ENCODE measurements at places on chromosomes 16 and 17.

DNA sequence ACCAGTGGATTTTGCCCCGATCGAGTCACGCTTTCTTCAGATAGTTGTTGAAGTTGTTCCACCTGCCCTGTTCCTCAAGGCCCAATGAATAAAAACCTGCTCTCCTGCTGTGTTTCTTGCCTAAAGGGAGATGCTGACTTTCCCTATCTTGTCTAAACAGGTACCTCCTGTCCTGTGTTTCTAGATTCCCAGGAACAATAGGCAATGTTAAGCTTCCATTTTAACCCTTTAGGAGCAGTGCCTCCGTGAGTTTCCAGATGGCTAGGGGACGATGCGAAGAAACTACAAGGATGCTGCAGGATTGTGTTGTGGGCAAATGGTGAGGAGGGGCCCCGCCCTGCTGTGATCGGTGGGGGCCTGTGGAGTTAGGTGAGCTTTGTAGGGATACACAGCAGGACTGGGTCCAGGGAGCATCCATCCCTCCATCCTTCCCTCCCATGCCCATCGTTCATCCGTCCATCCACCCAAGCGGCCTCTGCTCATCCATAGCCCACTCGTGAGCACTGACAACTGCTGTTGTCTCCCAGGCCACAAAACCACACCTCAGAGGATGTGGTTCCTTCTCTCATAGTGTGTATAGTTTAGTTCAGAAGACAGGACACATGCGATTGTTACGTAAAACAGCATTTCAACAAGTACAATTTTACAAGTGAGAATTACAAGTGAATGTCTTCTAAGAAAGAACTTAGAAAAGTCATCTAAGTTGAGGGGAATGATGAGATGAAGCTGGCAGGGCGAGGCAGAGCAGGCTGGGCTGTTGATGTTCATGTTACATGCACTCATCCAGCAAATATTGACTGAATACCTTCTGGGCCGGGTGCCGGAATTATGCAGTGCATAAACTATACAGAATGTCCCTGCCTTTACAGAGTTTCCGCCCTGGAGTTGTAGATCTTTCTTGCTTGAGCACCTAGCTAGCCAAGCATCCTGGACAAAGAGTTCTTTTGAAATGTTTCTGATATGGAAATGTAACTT lies 5.2 kb downstream of the ARSG start:
- DNase-seq, result no peak

- no peak for DNase-seq
Measured at GRCh38 chr16:79429381-79430190, 171.0 kb downstream of the MAF start.

DNA sequence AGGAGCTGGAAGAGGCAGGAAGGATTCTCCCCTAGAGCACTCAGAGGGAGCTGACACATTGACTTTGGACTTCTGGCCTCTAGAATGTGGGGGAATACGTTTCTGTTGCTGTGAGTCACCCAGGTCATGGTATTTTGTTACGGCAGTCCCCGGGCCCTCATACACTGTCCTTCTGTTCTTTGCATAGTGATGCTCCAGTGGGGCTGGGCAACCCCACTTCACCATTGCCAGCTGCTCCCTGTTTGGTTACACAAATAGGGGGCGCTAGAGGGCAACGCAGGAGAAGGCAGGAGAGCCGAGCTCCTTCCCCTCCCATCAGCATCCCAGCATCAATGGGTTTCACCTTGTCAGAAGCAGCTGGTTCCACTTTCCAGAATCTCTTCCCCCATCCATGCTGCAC lies 257.7 kb upstream of the FOXF1 start:
- no peak for DNase-seq

DNA sequence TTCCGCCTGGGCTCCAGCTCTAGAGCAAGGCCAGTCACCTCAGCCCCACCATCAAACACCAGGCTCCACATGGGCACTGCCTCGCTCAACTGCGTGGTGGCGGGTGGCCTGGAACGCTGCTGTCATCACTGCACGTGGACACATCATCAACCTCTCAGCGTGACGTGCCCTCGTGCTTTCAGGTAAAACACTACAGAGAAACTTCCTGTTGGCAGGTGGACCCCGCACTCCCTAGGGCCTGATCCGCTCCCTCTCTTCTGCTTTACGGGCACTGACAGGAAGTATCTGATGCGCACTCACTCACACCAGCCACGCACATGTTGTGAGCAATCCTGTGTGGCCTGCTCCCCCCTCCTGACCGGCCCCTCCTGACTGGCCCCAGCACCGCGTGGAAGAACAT lies 87.4 kb downstream of the ANKRD11 start:
- DNase-seq, result no peak

- peak; percentile 43 for DNase-seq
Measured at GRCh38 chr17:34361478-34362061, 1.5 kb downstream of the CCL1 start.

- no peak for DNase-seq
Measured at GRCh38 chr17:46818316-46818928, at the start of gene WNT3. Gene WNT3, minus strand, starts transcription at chr17:46818692. Its CDS starts 95 bp downstream, at chr17:46818597.

GRCh38 chr17:5200360-5200759 lies 8.7 kb upstream of the ZNF594 start:
- no peak for DNase-seq
